ENCODE measurements at places on chromosomes 1 and 21.

- DNase-seq: peak; percentile 34
These were observed 114.3 kb upstream of the ZNF678 start for GRCh38 chr1:227449051-227449450.

- no peak for DNase-seq
These were observed 34.4 kb upstream of the ROR1 start for GRCh38 chr1:63739452-63739851.

DNA sequence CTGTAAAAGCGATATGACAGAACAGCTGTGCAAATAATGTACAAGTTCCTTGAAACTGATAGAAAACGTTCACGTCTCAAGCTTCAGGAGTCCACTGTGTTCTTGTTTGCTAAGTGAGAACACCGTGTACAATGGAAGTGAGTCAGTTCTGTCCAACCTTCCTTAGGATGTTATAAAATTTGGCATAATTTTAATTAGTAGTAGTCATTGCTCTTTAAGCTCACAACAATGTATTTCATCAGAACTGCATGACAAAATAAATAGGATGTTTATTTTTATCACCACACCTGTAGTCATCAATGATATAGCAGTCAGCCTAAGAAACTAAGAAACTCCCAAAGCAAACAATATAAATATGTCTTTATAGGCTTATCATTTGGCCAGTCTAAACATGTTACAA, 53.0 kb downstream of the RGS2 start:
- DNase-seq: no peak

DNA sequence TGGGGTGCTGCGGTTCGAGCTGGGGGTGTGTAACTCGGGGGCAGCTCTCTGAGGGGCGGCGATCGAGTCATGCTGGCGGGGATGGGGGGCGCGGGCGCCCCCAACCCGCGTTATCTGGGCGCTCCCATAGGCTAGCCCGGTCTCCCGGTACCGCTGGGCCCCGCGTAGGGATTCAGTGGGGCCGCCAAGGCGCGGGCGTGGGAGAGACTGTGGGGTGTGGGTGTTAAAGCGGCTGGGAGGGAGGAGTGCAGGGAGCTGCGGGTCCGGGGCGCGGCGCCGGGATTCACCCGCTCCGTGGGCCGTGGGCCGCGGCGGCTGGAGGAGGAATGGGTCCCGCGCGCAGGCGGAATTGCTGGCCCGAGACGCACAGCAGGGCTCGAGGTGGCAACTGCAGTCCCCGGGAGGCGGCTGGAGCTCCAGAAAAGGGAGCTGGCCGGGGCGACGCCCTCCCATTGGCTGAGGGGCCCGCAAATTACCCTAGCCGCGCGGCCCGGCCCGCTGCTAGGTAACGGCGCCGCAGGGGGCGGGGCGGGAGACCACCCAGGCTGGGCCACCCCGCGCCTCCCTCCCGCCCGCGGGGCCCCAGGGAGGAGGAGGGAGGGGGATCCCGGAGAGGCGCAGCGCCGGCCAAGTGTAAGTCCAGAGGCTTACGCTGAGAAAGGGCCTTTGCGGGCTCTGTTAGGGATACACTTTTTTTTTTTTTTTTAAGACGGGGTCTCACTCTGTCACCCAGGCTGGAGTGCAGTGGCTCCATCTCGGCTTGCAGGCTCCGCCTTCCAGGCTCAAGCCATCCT, at the start of gene PTCH2:
Gene PTCH2 (minus strand): TSS at position 392 of the 794 bp plus-strand sequence. CDS start 321 bp downstream, at position 71.
- peak; percentile 64 for DNase-seq

DNA sequence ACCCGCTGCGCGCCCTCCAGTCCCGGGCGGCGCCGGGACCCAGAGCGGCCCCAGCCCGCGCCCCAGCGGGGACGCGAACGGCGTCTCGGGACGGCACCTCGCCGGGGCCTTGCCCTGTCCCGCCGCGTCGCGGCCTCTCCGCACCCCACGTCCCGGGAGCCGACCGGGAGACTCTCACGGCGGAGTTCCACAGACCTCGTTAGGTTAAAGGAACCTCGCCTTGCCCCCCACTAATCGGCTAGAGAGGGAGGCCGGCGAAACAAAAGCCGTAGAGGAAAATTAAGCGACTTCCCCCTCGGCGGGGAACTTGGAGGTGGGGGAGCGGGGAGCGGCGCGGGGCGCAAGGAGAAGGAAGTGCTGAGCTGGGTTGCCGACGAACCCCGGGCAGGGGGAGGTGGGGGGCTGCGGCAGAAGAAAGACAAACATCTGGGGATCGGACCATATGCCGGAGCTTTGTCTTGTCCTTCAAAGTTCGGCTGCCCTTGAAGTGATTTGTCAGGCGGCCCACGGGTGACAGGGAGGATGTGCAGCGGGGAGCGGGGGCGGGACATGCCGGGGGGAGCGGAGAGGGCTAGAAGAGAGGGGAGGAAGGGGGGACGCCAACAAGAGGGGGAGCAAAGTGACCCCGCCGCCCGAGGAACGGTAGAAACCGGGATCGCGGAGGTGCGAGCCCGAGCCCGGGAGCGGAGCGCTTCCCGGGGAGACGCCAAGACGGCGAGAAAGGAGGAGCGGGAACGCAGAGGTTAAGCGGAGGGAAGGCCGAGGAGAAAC, 120.0 kb upstream of the RRP15 start:
- DNase-seq: no peak

DNA sequence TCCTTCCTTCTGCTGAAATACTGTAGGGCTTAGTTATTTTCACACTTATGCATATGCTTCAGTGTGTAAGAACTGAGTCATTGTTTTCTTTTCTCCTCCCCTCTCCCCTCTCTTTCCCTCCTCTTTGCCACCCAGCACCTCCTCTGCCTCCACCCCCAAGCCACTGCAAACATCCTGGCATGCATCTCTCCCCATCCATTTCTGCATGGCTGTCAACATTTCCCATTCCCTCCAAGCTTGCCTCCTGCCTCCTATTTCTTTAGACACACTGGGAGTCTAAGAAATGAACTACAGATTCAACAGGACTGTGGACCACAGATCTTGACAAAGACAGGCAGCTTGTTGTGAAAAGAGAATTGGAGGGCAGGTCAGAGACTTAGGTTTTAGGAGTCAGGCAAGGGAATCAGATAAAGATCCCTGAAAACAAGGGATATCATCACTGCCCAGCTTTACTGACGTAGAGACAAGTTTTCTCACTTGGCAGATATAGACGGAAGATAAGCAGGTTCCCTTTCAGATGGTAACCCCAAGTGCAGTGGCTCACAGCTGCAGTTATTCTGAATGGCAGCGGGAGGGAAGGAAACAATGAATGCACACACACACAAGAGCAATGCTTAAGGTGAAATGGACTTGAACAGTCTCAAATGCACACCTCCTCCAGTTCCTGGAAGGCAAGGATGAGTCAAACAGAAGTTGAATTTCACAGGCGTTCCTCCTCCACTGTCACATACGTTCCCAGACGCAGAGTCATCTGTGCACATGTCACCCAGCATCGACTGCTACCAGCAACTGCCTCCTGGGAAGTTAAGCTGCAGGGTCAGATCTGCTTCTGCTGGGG, 56.1 kb downstream of the HIVEP3 start:
- DNase-seq: no peak

DNA sequence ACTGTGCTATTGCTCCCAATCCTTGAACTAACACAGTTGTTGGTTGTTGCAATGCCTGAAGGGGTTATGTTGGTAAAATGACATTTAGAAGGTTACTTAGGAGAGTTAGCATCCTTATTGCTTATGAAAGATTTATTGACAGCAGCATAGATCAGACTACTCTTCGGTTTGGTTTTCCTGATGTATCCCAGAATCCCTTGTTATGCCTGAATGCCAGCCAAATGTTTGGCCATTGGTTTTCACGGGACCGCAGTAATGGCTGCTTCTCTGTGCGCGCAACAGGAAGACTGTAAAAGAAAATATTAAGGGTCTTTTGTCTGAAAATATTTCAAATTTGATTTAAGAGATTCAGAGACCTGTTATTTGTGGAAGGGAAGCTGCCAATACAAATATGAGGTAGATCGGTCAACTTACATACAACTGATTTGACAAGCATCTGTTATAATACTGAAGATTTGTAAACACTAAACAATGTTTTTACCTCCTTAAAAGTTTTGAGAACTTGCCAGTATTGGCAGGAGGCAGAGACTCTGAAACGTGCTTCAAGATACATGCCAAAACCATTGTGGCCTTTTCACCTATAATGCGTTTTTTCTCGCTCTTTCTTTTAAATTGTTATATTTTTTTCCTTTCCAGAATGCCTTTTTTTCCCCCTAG, 8.3 kb downstream of the NFIA start:
- no peak for DNase-seq

GRCh38 chr1:98923667-98924066, 81.0 kb downstream of the PLPPR5 start:
- DNase-seq: no peak
